ENCODE measurements at places on chromosomes 12 and 14.

DNA sequence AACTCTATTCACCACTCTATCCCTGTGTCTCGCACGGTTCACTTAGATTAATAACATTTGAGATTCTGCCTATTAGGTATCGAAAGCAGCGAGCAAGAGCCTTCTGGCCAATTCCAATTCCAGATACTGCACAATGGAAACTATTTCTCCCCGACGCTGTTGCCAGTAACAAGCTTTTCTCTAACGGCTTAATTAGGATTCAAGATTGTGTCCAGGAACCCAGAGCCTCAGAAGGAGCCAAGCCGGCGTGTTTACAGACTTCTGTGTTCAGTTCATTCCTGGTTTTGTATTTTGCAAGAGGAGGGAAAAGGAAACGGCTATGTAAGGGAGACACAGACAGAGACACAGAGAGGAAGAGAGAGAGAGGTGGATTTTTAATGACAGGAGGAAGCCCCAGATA lies 185.6 kb downstream of the DICER1 start:
- no peak for DNase-seq

DNA sequence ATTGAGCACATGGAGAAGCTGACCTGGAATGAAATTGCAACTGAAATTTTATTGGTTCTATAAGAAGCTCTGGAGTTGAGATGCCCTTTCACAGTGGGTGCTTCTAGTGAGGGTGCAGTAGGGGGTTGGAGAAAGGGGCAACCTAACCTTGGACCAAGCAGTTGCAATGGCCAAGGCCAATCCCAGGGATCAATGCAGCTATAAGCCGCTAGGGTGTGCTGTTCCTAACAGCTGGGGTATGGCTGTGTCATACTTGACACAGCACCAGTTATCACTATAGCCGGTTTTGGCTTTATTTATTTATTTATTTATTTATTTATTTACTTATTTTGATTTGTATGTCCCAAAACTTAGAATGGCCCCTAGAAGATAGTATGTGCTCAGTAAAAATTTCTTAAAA lies 505.9 kb downstream of the FLRT2 start:
- no peak for DNase-seq

DNA sequence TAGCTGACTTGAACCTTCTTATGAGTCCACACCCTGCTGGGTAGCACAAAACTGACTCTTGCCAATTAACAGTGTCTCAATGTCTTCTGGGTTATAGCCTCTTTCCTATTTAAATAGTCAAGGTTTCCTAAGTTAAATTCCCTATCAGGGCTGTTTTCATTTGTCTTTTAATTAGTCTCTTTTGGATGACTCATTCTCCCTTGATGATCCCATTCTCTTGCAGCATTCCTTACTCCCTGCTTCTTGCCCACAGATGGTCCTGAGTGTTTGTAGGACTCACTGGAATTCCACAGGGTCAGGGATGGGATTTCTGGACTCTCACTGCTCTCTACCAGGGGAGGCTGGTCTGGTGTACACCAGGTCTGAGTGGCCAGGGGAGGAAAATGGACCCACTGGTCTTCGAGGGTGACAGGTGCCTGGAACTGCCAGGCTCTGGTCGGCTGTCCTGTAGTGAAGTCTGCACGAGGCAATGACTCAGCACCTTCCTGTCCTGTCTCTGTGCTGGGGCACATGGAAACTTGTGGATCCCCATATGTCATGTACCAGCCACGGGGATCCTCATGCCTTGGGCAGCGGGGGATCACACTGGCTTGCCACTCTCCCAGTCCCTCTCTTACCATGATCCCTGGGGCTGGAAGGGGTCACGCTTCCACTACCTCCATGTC lies 236.5 kb upstream of the PELI2 start:
- no peak for DNase-seq

- DNase-seq: no peak
These were observed 33.6 kb downstream of the SSH1 start for GRCh38 chr12:108823804-108824203.

GRCh38 chr14:79575032-79575431 lies 636.3 kb downstream of the DIO2 start:
- no peak for DNase-seq

GRCh38 chr14:55851301-55851700 lies 266.9 kb upstream of the PELI2 start:
- no peak for DNase-seq

DNA sequence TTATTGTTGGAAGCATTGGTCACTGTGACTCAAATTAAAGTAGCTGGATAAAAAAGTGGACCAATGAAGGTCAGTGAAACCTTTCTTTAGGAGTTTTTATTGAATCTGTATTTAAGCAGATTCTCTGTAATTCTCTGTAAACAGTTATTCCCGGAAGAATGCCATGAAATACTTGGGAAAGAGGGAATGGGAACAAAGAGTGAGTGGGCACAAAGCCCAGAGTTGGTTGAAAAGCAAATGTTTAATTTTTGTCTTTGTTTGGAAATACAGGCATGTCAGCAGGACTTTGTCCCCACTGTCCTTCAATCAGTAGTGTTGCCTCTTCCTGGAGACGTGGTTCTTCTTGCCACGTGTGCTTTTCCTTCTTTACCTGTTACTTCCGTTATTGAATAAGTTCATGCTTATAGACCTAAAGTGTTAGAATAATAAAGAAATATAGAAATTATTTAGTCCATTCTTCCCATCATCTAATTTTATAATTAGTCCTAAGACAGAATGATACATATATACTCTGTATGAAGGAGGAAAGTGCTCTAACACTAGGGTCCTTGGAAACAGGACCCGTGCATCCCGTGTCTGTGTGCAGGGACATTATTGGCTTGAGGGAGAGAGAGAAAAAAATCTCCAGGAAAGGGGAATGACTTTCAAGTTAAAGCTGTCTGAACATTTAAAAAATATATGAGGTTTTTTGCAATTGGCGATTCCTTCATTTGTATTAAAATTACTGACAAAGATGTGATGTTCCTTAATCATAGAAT lies 2.0 kb upstream of the ANG start:
- DNase-seq: peak; percentile 83

- no peak for DNase-seq
These were observed 131.5 kb upstream of the NCOR2 start for GRCh38 chr12:124698998-124699305.

GRCh38 chr14:85590784-85591183 lies 60.8 kb downstream of the FLRT2 start:
- no peak for DNase-seq

DNA sequence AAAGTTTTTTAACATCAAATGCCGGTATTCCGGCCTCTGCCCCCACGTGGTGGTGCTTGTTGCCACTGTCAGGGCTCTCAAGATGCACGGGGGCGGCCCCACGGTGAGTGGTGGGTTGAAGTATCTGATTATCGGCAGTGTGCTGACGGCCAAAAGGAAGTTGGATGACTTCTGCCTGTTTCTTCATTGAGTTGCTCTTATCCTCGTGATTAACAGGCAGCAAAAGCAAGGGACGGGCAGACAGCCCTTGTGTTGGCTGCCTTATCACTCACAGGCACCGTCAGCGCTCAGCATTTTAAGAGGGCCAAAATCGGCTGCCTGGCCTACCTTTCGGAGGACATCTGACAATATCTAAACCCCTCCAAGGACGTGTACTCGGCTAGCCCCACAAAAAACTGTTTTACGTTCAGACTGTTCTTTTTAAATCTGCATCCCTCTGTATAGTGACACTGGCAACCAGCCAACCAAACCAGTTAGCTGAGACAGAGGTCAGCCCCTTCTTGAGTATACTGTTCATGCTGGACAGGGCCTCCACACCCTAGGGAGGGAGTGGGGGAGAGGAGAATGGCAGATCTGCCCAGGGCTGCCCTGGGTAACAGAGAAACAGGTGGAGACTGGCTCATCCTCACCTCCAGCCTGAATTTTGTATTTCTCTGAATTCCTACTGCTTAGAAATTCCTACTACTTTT lies 22.9 kb upstream of the AKAP5 start:
- DNase-seq: no peak

GRCh38 chr14:32304296-32304695 lies 24.8 kb upstream of the AKAP6 start:
- DNase-seq: no peak

DNA sequence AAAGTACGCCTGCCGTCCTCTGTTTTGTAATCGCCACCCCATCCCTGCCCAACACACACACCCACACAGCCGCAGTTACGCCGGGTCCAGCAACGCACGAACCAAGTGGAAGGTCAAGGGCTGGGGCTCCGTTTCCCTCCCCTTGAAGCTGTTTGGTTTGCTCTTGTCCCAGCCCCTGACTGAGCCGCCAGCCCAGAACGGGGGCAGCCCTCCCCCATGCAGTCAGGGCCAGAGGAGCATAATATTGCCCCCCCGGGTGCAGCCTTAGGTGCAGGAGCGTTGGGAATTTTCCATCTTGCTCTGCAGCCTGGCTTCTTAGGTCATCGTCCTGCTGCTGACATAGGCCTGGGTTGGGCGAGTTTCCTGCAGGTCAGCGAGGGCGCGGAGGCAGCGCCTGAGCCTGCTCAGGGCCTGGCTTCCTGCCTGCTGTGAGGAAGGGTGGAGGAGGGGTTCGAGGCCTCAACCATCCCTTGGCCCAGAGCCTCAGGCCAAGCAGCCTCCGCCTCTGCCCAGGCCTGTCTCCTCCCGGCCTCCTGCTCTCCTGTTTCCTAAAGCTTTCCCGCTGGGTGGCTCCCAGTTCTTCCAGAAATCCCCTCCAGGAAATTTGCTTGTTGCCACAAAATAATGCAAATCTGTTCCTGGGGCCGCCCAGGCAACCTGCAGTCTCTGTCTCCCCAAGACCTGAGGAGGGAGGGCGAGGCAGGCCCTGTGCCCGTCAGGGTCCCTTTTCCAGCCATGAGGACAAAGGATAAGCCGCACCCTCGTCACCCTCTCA lies 44.5 kb downstream of the PSMA6 start:
- DNase-seq: peak; percentile 96

- DNase-seq: no peak
These were observed 8.9 kb downstream of the RSRC2 start for GRCh38 chr12:122517877-122518276.

DNA sequence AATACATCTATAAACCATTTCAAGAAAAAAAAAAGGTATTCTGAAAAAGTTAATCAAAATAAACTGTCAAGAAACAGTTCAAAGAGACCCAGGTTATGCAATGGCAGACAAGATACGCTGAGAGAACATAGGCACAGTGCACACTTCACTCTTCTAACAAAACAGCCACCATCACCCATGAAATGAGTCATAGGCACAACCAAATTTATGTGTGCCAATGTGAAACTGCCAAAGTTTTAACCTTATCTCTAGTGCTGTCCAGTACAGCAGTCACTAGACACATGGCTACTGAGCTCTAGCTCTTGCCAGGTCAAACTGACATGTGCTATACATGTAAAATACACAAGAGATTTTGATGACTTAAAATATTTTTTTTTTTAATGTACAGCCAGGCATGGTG lies 1.4 kb downstream of the CEP128 start:
- no peak for DNase-seq
